ENCODE measurements at places on chromosomes 16 and 17.

DNA sequence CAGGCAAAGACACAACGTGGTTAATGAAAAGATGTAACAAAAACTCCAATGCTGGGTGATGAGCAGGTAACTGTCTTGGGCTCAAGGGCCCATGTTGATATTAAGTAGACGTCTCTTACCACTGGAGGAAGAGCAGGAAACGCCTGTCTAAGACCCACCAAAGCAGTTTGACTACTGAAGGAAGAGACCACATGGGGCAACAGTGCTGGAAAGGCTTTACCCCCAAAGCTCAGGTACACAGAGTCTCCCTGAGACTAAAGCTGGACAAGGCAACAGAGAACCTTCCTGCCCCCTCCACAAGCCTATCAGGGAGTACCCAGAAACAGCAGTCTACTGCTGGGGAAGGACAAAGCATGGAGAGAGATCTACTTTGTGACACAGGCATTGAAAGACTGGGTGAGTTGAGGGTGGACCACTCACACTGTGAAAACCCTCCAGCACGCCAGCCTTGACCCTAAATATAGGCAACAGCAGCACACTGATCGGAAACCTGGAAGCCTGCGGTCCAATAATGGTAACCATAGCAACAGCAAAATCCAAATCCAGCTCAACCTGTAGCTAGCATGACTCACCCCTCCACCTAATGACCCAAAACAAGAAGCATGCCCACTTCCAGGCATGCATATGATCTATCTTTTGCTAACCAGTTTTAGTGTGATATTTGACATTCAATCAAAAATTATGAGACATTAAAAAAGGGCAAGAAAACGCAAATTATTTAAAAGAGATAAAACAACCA, 270.5 kb upstream of the SDK2 start:
- DNase-seq, result no peak

GRCh38 chr16:53960954-53961616, 257.1 kb downstream of the FTO start:
- DNase-seq, result no peak

DNA sequence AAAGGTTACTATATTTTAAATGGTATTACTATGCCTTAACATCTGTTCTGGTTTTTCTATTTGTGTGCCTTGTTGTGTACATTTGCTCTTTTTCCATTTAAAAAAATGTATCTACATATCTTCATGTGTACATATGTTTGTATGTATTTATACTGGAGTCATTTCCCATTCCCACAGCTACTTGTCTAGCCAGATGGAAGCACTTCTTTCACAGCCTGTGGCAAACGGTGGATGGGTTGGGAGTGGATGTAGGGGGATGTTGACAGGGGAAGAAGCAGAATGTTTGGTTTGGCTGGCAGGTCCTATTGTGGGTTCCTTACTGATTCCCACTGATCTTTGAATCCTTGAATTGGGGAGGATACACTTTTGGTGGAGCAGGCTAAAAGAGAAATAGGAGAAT, 93.6 kb upstream of the CNTNAP4 start:
- no peak for DNase-seq

- no peak for DNase-seq
Measured at GRCh38 chr17:75724016-75725003, 3.1 kb downstream of the ITGB4 start.

DNA sequence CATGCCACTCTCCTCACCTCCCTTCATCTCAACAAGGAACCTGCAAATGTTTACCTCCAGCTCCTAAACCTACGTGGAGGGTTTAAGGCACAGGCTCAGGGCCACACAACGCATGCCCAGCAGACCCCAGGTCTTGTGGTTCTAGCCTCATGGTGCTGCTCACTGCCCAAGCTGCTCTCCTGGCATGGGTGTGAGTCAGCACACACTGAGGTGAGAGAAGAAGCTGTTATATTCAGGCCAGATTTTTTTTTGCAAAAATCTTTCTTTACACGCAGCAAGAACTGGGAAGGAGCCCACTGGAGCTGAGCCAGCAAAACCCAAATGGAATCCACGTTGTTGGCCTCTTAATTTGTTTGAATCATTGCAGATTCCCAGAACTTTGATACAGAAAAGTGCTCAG, 5.5 kb upstream of the C16orf96 start:
- no peak for DNase-seq
